ENCODE measurements at places on chromosomes 1 and 21.

DNA sequence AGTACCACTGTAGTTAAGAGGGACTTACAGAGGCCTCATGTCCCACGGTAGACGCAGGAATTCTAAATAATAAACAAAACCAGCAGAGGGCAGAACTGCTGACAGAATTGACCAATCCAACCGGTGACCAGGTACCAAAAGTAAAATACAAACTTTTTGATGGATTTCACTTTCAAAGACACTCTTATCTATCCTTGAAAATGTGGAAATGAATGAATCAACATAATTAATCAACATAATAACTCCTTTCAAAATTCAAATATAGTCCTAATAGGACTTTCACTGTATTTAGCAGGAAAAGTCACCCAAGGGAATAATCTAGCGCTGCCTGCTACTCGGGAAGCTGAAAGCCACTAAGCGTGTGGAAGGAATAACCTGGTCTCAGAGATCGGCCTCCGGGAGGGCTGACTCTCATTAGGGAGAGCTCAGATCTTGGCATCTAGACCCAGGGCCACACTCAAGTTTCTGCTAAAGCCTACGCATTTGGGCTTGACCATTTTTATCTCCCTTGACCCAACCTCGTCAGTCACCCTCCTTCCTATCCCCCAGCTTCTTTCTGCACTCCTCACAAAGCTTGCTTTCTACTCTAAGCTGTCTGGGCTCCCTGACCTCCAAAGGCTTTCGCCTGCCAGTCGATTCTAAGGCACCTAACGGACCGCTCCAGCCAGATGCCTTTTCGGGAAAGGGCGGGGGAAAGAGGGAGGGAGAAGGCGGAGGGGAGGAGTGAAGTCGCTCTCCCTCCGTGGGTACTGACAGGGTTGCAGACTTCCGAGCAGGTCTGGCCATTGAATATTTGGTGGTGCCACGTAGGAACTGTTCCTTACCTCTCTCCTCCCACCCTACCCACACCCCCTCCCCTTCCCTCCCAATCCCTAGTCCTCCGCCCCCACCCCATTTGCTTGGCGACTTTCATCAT, 1.6 kb downstream of the COL11A1 start:
- H3K27me3 ChIP-seq: peaks cover 29% of the 10 kb centered on the region
- H3K4me3 ChIP-seq: no peak overlapping the region
- no peak overlapping the region for H3K27ac ChIP-seq
- no peak for DNase-seq
- H3K36me3 ChIP-seq: no peaks in the 10 kb centered on the region
- H3K4me1 ChIP-seq: peaks cover 4% of the 10 kb centered on the region

DNA sequence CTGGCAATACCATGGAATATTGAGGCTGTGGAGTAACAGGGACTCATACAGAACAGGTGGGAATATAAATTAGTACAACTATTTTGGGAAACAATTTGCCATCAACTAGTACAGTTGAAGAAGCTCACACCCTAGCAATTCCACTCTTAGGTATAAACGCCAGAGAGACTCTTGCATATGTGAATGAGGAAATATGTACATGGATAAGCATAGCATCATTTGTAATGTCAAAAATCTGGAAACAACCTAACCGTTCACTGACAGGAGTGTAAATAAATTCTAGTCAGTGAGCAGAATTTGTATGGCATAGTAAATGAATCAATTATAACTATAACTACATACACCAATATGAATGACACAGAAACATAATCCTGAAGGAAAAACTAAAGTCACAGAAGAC, 83.7 kb downstream of the RAB3GAP2 start:
- no peak for DNase-seq
- no peak overlapping the region for H3K27ac ChIP-seq
- no peaks in the 10 kb centered on the region for H3K27me3 ChIP-seq
- H3K4me1 ChIP-seq: no peaks in the 10 kb centered on the region
- peaks cover 21% of the 10 kb centered on the region for H3K36me3 ChIP-seq

- no peak overlapping the region for H3K4me3 ChIP-seq
- H3K4me1 ChIP-seq: no peaks in the 10 kb centered on the region
- no peaks in the 10 kb centered on the region for H3K27me3 ChIP-seq
- H3K27ac ChIP-seq: no peak overlapping the region
- no peak for DNase-seq
These were observed 1125.3 kb upstream of the ADGRL2 start for GRCh38 chr1:80675454-80675853.

DNA sequence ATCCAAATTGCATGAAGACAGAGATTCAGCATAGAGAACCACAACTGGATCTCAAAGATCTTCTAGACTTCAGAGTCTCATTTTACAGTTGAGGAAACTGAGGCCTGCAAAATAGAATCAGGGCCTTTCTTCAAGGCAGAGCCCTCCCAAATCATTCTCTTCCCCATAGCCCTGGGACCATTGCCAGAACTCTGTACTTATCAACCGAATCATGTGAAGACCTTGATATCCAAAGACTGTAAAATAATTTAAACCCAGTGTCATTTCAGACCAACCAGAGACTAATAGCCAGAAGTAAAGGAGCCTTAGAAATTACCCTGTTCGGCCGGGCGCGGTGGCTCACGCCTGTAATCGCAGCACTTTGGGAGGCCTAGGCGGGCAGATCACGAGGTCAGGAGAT, 90.1 kb downstream of the DTL start:
- H3K36me3 ChIP-seq: peaks cover 25% of the 10 kb centered on the region
- peaks cover 21% of the 10 kb centered on the region for H3K4me1 ChIP-seq
- no peaks in the 10 kb centered on the region for H3K27me3 ChIP-seq

DNA sequence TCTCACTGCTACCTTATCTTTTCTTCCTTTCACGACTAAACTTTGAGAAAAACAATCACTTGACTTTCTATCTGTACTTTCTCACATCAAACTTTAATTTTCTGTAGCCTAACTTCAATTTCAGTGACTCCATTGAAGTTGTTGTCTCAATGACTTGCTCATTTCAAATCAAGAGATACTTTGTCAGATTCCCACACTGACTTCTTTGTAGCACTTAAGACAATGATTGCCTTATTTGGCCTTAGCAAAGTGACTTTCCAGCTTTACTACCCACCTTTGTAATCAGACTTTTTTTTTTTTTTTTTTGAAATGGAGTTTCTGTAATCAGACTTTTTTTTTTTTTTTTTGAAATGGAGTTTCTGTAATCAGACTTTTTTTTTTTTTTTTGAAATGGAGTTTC, 37.0 kb downstream of the AGO4 start:
- DNase-seq: no peak
- no peaks in the 10 kb centered on the region for H3K27me3 ChIP-seq
- H3K4me1 ChIP-seq: no peaks in the 10 kb centered on the region
- peaks cover 10% of the 10 kb centered on the region for H3K36me3 ChIP-seq

All from activated CD8-positive, alpha-beta memory T cell treated with anti-CD3 and anti-CD28 coated beads, Interleukin-2, amount 10 ng/mL, durations not matched to agents 7 days and 5 days (primary cell).